ENCODE measurements at places on chromosomes 7 and 10.

DNA sequence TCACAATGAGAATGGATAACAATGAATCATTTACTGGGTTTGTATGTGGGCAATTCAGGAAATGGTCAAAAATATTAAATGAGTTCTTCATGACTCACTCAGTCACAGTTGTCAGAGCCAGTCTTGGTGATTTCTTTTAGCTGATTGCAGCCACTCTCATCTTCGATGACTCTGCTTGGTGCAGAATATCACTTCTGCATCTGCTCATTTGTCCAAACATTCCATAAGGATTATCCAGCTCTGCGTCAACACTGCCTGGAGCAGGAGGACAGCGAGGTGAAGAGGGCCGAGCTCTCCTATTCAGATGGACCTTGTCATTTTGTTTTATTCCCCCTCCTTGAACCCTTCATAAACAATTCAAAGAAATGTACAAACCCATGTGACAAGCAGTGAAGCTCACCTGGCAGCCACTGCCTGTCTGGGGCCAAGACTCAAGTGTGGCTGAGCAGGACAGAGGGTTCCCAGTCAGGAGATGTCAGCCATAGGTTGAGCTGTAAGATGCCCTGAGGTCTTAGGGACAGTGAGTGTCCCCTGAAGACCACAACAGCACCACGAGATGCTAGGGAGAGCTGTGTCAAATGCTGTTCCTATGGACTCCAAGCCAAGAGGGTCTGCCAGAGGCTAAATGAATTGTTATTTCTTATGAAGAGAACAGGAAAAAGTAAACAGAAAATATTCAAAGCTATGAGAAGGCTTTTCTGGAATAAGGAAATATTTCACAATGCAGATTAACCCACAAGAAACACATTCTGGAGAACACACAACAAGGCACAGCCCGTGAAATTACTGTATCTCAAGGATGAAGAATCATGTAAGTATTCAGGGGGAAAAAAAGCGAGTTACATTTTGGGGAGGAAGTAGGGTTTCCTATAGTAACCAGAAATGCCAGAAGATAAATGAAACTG is 33.1 kb upstream of the EGFR start:
- no peak for DNase-seq

GRCh38 chr10:2118201-2118600 is 380.9 kb upstream of the ADARB2 start:
- DNase-seq, result no peak

- no peak for DNase-seq
These were observed 781.1 kb downstream of the INHBA start for GRCh38 chr7:40921589-40922315.

DNA sequence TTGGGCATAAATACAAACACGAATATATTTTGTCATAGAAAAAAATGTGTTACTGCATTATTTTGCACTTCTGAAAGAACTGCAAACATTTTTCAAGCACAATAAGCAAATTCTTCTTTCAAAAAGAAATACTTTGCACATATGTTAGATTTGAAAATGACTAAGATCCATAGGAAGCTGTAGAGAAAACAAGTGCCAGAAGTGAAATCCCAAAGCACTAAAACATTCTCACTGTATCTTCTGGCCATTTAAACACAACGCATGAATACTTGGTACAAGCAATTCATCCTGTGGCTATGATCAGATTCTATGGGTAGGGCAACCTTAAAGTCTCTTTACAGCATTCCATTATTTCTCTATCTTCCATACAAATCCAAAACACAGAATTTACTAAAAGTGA is 225.4 kb upstream of the IMMP2L start:
- no peak for DNase-seq

GRCh38 chr7:95503271-95504131 is 17.8 kb downstream of the ASB4 start:
- no peak for DNase-seq

- no peak for DNase-seq
These were observed at the start of gene FAM131B for GRCh38 chr7:143362131-143363015. TSS of gene FAM131B (minus strand) at chr7:143362713. CDS start at chr7:143362603, 110 bp downstream.

DNA sequence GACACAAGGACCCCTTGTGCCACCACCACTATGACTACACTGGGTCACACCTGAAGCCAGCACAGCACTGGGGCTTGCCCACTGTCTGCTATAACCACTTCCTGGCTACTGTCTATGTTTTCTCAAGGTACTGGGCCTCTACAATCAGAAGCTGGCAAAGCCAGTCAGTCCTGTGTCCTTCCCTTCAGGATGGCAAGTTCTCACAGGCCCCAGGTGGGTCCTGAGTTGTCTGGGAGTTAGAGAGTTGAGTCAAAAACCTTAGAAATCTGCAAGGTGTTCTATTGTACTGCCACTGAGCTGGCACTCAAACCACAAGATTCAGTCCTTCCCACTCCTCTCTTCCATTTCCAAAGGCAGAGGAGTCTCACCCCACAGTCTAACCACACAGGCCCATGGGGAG is 705.5 kb downstream of the IPMK start:
- DNase-seq, result no peak

GRCh38 chr10:126663328-126663727 is 7.2 kb downstream of the C10orf90 start:
- DNase-seq, result no peak

DNA sequence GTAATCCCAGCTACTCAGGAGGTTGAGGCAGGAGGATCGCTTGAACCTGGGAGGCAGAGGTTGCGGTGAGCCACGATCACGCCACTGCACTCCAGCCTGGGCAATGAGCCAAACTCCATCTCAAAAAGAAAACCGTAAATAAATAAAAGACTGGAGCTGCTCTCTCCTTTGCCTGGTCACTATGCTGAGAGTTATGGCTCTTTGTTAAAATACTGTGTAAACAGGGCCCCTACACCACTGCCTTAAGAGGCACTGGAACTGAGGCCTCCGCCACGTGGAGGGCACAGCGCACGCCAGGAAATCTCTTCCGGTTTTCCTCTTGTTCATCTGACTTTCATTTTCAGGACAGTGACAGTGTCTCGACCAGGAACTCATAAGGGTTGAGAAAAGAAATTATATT is 123.3 kb downstream of the PAXIP1 start:
- no peak for DNase-seq

DNA sequence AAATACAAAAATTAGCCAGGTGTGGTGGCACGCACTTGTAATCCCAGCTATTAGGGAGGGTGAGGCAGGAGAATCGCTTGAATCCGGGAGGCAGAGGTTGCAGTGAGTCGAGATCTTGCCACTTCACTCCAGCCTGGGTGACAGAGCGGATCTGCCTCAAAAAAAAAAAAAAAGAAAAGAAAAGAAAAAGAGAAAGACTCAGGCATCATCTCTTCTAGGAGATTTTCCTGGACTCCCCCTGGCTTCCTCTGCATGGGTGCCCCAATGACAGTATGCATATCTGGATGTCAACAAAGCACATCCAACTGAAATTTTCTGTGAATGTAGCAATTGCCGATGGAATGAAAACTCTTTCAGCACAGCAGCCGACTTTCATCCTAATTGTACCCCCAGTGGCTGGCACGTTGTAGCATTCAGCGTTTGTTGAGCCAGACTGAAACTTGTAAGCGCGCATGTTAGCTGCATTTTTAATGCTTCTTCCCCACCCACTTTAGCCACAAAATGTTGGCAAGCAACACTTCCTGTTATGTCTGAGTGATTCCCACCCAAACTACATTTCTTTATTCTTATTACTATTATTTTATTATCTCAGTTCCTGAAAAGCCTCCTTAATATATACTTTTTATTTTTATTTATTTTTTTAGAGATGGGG is 70.2 kb downstream of the PRTFDC1 start:
- DNase-seq, result no peak

GRCh38 chr7:55593515-55594318 is 21.4 kb upstream of the VOPP1 start:
- peak; percentile 83 for DNase-seq

- no peak for DNase-seq
These were observed 304.5 kb downstream of the CCSER2 start for GRCh38 chr10:84632866-84633265.

- no peak for DNase-seq
These were observed 8.1 kb downstream of the APBB1IP start for GRCh38 chr10:26446258-26446657.

DNA sequence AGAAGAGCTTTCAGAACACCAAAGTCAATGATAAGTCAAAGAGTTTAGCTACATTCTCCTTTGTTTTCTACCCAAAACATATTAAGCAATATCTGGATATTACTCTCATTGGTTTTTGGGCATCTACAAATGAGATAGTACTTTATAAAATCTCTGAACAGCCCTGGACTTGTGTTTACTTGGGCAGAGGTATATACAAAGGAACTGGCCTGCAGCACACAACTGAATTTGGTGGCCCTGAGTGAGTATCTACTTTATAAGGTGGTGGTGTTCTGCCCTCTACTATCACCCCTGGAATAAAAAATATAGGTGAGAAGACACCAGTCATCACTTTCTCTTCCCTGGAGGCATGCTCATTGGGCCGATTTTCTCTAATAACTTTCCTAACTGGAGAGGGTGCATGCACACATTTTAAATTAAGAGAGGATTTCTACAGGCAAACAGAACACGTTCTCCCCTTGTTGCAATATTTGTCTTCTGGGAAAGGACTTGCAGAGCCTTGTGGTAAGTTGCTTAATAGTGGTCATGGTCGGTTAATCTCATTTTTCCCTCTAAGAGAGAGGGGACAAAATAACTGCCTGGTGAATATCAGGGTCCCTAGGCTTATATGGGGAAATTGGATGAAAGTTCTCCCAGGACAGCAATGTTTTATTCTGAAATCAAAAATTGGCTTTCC is 41.1 kb downstream of the OTUD1 start:
- no peak for DNase-seq

GRCh38 chr7:133805426-133805825 is 321.7 kb upstream of the LRGUK start:
- DNase-seq, result no peak

Measured in BE2C (cell line).